Activated CD8-positive, alpha-beta T cell treated with anti-CD3 and anti-CD28 coated beads for 36 hours (primary cell): ENCODE measurements at places on chromosomes 11 and 22. TPM values are rescaled to one million over a fixed set of nuclear protein-coding genes. Genes with fewer than 3 reads are reported as not detected.
A peak's percentile ranks its signal among the peaks of the same experiment; 100 is the strongest.

DNA sequence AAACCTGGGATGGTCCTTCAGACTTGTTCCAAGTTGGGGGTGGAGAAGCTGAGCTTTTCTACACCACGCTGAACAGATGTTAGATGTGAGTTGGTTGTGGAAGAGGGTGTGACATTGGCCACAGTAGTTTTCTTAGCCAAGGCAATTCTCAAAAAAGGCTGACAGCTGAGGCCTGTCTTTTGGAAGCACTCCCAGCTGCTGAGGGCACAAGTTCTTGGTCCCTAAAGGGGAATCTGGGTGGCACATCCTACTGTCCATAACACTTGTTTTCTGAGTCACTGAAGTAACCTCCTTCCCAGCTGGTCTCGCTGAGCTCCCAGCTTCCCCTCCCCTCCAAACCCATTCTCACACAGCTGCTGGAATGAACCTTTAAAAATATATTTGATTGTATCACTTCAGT is 375.7 kb upstream of the KIRREL3 start:
- no peaks in the 10 kb centered on the region for H3K27me3 ChIP-seq
- H3K36me3 ChIP-seq, result no peaks in the 10 kb centered on the region
- no peak for DNase-seq
- H3K4me3 ChIP-seq, result no peak overlapping the region

- no peaks in the 10 kb centered on the region for H3K27me3 ChIP-seq
- H3K4me3 ChIP-seq, result no peak overlapping the region
- no peaks in the 10 kb centered on the region for H3K4me1 ChIP-seq
- H3K27ac ChIP-seq, result no peak overlapping the region
These were observed 356.1 kb downstream of the RAB38 start for GRCh38 chr11:87819151-87819550.

DNA sequence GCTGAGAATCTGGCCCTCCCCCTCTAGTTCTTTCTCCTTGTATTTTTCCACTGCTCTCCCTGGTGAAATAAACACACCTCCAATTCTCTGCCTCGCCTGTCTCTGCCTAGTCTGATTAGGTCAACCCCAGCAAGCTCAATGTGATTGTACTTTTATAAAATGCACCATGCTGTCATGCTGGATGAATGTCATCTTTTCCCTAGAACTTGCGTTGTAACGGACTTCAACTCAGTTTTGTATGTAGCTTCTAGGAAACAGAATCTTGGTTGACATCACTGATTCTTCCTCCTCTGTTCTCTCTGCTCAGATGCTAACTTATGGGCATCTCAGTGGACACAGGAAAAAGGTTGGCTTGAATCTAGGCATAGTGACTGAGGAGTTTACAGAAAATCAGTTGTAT is 261.9 kb upstream of the ISX start:
- DNase-seq, result no peak
- H3K4me1 ChIP-seq, result no peaks in the 10 kb centered on the region

DNA sequence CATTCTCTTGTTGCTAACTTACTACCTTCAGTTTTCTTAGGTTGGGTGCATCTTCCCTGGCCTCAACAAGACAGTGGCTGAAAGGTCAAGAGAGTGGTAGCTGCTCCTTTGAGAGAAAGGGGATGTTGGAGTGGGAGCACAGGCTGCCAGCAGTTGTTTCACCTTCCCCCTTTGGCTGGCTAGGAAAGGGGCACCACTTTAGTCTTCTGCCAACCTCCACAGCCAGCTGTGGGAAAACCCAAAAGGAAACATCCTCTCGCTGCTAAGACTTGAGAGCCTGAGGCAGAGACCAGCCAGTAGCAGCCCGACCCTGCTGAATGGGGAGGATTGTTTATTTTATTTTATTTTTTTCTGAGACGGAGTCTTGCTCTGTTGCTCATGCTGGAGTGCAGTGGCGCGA is 34.4 kb downstream of the MARK2 start:
- no peak overlapping the region for H3K27ac ChIP-seq
- DNase-seq, result no peak
- peaks cover 27% of the 10 kb centered on the region for H3K36me3 ChIP-seq
- H3K4me3 ChIP-seq, result no peak overlapping the region
- H3K27me3 ChIP-seq, result no peaks in the 10 kb centered on the region
- peaks cover 84% of the 10 kb centered on the region for H3K4me1 ChIP-seq

DNA sequence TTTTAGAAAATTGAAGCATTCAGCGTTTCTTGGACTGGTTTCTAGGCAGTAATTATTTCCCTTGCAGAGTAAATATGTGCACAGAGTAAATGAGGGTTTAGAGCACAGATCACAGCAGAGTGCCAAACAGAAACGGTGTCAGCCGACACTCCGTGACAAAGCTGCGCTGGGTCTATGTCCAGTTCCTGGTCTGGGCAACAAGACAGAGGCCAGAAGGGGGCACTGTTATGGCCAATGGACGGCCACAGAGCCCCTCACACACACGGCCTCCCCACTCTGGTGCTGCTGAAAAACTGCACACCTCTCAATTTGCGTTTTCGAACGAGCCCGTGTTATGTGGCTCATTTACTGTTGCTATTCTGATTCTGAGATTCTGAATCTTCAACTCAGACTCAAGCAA is 180.7 kb downstream of the MPPED1 start:
- H3K36me3 ChIP-seq, result peaks cover 2% of the 10 kb centered on the region
- DNase-seq, result no peak
- no peak overlapping the region for H3K27ac ChIP-seq

- H3K4me3 ChIP-seq, result no peak overlapping the region
- no peaks in the 10 kb centered on the region for H3K4me1 ChIP-seq
- H3K36me3 ChIP-seq, result no peaks in the 10 kb centered on the region
- H3K27me3 ChIP-seq, result no peaks in the 10 kb centered on the region
These were observed 530.2 kb downstream of the DLG2 start for GRCh38 chr11:85096939-85097338.

DNA sequence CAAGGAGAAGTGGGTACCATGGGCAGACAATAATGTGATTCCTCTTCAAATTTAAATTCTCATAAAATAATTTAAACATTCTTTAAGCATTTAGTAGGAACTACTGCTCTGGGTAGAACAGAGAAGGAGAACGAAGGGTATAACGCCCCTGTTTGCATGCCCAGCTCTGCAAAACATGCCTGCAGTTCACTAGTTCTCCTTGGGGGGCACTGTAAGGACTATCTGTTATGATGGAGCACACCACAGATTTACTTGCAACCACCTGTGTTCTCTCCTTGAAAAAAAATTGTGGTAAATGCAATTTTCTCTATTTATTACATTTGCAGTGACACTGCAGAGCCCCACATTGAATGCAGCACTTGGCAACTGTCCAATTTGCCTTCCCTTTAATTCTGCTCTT is 100.3 kb downstream of the GUCY1A2 start:
- no peak overlapping the region for H3K4me3 ChIP-seq
- no peaks in the 10 kb centered on the region for H3K4me1 ChIP-seq
- no peak overlapping the region for H3K27ac ChIP-seq
- no peaks in the 10 kb centered on the region for H3K36me3 ChIP-seq
- H3K27me3 ChIP-seq, result no peaks in the 10 kb centered on the region
- DNase-seq, result peak; percentile 1

GRCh38 chr11:59706518-59707285 is 6.9 kb downstream of the OR10V1 start:
- no peak overlapping the region for H3K4me3 ChIP-seq
- H3K27me3 ChIP-seq, result peaks cover 10% of the 10 kb centered on the region
- no peak overlapping the region for H3K27ac ChIP-seq
- H3K36me3 ChIP-seq, result no peaks in the 10 kb centered on the region
- H3K4me1 ChIP-seq, result no peaks in the 10 kb centered on the region
- no peak for DNase-seq

DNA sequence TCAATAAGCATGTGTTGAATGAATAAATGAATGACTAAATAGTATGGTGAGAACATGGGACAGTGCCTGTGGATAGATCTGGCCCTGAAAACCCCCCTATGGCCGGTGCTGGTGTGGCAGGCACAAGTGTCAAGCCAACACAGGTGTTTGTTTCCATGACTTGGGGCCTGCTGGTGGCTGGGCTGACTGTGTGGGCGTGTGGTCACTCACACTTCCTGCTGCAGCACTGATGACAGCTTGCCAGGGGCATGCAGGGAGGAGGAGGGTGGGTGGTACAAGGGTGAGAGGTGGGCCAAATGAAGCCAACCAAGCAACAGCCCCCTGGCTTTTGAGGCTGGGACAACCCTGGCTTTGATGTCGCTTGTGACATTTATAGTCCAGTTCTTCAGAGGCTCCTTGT is 30.3 kb upstream of the ABCC8 start:
- no peak overlapping the region for H3K4me3 ChIP-seq
- DNase-seq, result peak; percentile 44
- peaks cover 7% of the 10 kb centered on the region for H3K27me3 ChIP-seq

- no peaks in the 10 kb centered on the region for H3K36me3 ChIP-seq
- no peak overlapping the region for H3K27ac ChIP-seq
- no peak overlapping the region for H3K4me3 ChIP-seq
- H3K4me1 ChIP-seq, result peaks cover 7% of the 10 kb centered on the region
- DNase-seq, result no peak
These were observed 18.2 kb downstream of the TEAD1 start for GRCh38 chr11:12692229-12693075.

DNA sequence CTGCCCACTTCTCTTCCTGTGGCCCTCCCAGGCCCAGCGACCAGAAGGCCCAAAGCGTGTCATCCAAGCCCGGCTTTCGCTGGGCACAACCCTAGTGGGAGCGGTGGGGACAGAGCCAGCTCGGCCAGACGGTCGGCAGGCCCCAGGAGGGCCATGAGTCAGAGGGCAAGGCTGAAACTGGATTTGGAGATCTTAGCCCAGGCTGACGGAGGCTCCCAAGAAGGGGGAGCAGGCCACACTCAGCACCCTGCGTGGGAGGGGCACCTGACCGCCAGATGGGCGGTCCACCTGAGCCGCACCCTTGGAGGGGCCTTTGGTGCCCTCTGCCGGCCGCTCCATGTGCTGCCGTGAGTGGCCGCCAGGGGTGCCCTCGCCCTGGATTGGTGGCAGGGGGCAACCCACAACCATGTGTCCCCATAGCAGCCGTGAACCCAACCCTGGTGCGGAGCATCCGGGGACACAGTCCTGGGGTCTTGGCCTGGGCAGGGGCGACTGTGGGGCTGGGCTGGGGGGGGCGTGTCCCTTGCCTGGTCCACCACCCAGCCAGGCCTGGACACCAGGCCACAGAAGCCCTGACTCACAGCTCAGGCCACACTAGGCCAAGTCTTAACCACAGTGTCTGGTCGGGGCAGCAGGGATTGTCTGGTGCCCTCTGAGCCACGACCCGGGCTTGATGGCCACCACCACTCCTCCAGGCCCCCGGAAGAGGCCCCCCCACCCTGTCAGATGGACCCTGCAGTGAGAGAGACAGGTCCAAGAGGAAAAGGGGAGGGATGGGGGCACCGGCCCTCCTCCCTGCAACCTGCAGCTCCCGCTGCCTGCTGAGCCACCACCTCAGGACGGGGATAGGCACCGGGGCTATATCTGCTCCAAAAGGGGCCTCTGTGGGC is 19.2 kb upstream of the TALDO1 start:
- H3K4me3 ChIP-seq, result no peak overlapping the region
- H3K36me3 ChIP-seq, result no peaks in the 10 kb centered on the region
- no peak overlapping the region for H3K27ac ChIP-seq
- peaks cover 8% of the 10 kb centered on the region for H3K27me3 ChIP-seq
- peaks cover 13% of the 10 kb centered on the region for H3K4me1 ChIP-seq
- DNase-seq, result peak; percentile 92

GRCh38 chr22:37515901-37516300 is 3.3 kb downstream of the CARD10 start:
- no peak for DNase-seq
- peaks cover 17% of the 10 kb centered on the region for H3K27me3 ChIP-seq
- H3K36me3 ChIP-seq, result no peaks in the 10 kb centered on the region
- peaks cover 2% of the 10 kb centered on the region for H3K4me1 ChIP-seq

FOLH1 gene
- total RNA-seq, result not detected

SLC17A6 gene
- total RNA-seq, result not detected

BIK gene
- total RNA-seq, result 3.3 TPM

NRIP3 gene
- 2.2 TPM for total RNA-seq

CATSPERZ gene
- total RNA-seq, result 0.52 TPM

ZBED4 gene
- 19.7 TPM for total RNA-seq
